Lung microvascular endothelial cell (primary cell): ENCODE measurements at places on chromosomes 1 and 21. TPM values are rescaled to one million over a fixed set of nuclear protein-coding genes. Genes with fewer than 3 reads are reported as not detected.

DNA sequence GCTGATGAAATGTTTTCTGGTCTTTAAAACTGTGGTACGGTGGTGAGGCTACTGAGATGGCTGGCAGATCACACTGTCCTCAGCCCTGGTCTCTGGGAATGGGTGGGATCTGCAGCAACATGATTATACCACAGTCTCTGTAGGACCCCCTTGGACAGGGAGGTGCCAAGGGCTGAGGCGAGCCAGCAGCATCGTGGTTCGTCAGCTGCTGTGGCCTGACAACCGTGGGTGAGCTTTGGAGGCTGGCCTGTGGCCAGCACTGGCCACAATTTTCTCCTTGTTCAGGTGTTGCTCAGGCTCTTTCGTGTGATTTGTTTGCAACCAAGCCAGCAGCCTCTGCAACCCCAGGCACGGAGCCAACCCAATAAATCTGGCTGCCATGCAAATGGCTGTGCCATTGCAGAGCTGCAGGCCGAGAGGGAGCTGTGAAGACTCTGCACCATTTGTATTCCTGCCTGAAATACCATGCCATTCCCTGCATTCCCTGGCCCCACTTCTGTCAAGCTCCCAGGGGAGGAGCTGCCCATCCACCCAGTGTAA lies 70.9 kb downstream of the PCP4 start:
- DNase-seq, result no peak

- DNase-seq, result no peak
Measured at GRCh38 chr1:223031733-223032601, 111.1 kb downstream of the TLR5 start.

DNA sequence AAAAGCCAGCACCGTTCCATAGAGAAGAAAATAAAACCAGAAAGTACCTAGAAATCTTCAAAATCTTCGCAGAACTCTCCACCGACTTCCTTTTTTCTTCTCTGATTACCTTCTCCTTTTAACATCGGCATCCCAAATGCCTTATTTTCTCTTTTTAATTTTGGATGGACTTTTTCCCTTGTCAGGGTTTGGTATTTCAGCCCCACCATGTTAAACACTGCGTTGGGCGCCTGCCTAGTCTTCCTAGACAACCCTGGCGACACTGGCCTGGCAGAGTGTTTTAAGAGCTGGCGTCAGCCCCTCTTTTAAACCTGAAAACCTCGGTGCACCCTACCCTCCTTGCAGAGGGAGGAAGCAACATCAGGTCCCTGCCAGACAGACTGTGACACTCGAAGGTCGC lies 66.0 kb upstream of the EFHD2 start:
- DNase-seq, result peak; percentile 30

GRCh38 chr1:236830560-236830959 lies 35.5 kb downstream of the MTR start:
- DNase-seq, result no peak

DNA sequence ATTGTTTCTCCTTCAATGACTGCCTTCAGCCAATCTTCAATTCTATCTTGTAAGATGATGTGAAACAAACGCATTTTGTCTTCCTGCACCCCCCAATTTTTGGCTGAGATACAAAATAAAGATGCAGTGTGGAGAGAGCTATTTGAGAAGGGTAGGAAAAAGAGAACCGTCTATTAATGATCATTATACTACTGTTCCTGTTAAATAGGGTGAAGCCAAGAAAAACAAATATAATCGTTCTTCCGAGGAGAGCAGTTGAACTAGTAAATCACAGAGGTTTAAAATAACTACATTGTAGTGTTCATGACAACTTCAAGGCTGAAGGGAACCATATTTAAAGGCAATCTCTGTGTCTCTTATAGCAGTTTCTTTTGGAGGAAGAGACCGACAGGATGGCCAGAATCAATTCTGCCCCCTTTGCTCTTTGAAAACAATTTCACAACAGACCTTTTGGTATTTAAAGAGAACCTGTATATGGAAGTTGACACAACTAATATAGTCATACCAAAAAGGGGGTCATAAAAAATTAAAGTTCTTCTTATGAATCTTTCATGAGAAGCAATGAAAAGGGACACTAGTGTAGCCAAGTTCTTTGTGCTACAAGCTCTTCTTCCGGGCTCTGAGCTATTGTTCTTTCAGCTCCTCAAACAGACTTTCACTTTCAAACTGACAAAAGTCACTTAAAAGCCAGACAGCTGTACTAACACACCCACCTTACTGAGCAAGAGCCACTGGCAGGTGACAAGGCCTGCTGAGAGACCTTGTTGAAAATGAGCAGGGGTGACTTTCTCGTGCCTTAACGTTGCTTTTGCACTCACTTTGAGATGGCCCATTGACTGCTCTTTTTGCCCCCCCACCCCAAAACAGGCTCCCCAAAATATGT lies 30.9 kb downstream of the PROX1 start:
- peak; percentile 74 for DNase-seq

DNA sequence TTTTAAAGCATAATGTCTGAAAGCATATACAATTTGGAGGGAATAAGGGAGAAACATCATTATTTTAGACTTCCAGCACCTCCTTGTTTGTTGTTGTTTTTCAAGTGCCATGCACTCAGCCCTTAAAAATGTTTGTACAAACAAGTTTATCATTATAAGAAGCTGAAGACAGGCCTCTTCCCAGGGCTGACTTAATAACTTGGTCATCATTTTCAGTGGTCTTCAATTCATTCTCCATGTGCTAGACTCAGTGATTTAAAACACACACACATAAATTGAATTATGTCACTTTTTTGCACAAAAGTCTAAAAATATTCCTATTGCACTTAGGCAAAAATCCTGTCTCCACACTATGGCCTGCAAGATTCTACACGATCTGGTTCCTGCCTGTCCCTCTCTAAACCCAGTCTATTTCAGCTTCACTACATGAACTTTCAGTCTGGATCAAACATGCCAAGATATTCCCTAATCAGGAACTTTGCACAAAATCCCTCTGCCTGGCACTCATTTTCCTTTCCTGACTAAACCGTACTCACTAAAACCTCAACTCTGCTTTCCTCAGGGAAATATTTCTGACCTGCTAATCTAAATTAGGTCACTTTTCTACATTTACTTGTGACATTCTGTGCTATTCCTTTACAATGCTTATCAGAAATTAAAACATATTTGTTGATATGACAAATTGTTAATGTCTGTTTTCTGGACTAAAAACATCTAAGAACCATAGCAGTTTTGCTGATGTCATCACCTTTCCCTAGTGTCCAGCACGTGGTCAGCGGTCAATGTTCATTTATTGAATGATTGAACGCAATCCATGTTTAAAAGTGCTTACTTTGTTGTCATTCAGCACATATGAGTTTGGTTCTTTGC lies 14.8 kb upstream of the GBP5 start:
- no peak for DNase-seq

DNA sequence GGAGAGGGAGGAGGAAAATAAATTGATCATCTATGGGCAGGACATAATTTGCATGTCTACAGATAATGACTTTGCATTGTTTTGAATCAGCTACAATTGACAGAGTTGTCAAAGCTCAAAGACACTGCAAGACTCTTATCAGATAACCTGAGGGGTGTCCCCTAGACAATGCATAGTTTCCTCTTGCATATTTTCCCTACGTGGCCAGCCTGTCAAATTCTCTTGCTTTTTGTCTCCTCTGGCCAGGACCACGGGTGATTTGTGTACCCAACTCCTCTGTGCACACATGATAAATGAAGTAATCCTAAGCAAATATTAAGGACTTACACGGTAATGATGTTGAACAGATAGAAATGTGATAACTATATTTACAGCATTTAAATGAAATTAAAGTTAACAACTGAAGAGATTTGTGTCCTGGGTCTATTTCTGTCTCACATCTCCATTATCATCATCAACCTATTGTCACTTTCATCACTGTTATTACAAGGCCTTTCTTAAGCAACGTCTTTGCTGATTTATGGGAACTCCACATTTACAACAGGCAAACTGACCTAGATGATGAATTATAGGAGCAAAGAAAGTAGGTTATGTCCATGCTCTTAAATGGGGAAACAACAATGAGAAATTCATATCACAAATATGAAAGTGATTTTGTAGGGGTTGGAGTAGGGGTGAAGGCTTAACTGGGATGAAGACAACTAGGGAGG lies 18.8 kb downstream of the BATF3 start:
- DNase-seq, result no peak

The CCDC17 gene
- 0.22 and 0.60 TPM in 2 replicates for total RNA-seq

The CCDC30 gene
- 0.22 and 0.40 TPM in 2 replicates for total RNA-seq

The PTPRU gene
- 1.8 and 2.6 TPM in 2 replicates for total RNA-seq

The CHI3L1 gene
- total RNA-seq, result not detected in 2 replicates

The FCGR1A gene
- total RNA-seq, result not detected in 2 replicates

The TARDBP gene
- 59.9 and 61.9 TPM in 2 replicates for total RNA-seq

The TEDDM1 gene
- not detected in 2 replicates for total RNA-seq
